ENCODE measurements at places on chromosomes 11 and 22.

DNA sequence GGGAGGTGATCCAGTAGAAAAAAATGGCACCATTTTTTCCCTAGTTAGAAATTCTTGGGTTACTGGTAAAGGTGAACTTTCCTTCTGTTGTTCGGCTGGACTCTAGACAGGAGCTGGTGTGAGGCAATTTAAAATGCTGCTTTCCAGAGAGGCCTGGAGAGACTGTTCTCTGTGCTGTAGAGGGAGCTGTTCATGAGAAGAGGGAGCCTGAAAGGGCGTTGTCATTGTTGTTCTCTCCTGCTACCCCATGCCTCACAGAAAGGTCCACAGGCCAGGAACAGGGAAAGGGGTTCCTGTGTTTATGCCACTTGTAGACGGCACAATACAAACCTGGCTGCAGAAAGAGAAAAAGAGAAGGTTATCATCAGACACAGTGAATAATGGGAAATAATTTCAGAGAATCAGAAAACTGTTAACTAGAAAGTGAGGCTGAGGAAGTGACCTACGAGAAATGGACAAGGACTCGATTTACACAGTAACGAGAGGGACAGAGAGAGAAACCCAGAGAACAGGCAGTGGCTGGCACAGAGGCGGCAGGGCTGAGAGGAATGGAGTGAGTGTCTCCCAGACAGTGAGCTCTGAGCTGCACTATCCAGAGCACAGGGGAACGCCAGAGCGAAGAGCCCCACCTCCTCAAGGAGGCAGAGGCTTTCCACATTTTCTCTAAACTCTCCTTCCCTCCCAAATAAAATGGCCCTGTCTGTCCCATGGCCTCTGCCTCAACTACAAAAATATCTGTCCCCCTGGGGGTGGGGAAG lies 109.2 kb downstream of the RRM1 start:
- DNase-seq = no peak

- no peak for DNase-seq
These were observed 48.6 kb downstream of the ELFN2 start for GRCh38 chr22:37378642-37379058.

DNA sequence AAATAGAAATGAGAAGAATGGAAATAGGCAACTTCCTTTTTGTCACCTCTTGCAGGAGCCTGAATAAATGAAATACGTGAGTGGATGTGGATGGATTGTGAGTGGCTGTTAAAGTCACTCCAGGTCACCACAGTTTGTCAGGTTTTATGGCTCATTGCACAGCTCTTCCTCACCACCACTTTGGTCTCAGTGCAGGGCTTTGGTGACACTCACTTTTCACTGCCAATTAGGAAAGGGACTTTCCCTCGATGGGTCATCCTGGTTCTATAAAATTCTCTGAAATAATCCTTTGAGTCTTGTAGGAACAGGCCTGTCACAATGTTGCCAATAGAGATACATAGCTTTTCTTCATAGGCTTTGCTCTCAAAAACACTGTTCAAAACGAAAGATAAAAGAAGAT lies 172.4 kb upstream of the C11orf87 start:
- no peak for DNase-seq

DNA sequence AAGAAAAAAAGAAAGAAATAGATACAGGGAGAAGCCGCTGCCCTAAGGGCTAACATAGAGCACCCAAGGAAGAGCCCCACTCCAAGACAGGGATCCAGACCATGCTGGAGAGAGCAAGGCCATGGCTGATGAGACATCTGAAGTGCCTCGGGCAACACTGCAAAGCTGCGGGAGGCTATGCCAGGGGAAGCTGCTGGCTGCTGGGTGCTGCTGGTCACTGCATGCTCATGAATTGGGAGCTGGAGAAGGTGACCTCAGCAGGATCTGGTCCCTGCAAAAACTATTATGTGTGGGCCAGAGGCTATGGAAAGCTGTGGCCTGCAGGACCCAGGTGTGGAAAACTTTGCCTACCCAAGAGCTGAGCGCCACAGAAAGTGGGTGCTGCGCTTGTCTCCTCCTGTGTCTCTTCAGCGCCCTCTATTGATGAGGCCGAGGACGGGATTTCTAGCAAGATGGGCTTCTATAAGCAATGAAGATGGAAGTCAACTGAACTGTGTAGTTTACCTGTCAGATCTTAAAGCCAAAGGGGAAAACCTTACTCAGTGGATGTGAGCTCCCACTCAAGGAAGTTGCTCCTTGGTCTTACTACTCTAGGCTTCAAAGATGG lies 17.3 kb upstream of the SLC29A2 start:
- peak; percentile 72 for DNase-seq

GRCh38 chr11:40125054-40125453 lies 1334.4 kb downstream of the LRRC4C start:
- no peak for DNase-seq

DNA sequence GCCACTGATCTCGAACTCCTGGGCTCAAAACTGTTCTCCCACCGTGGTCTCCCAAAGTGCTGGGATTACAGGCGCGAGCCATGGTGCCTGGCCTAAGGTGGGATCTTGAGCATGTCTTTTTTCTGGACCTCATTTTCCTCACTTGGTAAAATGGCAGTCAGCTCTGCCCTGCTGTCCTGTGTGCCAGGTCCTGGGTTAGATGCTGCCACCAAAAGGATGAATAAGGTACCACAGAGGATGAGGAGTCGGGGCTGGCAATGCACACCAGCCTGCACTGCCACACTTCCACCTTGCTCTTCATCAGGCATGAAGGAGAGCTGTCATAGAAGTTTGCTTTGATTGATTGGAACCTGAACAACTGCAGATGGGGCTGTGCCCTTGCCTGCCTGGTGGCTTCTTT lies 32.3 kb downstream of the ACO2 start:
- no peak for DNase-seq

DNA sequence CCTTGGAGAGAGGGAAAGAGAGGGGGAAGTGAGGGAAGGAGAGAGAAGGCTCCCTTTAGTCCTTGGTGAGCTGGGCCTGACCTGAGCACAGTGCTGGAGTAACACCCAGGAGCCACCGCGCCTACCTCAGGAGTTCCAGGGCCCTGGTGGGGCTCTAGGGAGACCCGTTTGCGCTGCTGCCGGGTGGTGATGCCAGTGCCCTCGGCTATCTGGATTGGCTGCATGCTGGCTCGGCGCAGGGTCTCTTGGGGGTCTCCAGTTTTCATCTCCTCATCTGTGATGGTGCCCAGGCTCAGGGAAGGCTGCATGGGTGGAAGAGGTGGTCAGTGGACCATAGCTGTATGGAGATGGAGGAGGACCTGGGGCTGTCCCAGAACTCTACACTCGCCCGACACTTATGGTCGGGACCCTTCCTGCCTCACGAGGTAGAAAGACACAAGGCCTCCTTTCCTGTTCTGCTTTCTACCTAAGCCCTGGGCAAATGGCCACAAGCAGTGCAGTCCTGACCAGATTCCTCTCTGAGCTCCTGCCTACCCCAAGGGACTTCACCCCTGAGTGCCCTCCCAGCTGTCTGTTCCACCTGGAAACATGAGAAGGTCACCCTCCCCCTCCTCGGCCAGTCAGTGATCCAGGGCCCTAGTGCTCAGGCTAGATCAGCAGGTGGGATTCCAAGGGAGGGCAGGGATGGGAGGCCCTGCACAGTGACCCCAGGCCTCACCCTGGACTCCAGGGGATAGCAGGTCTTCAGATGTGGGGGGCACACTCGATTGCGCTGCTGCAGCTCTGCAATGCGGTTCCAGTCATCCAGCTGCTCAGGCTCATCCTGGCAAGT lies 6.0 kb downstream of the IL18BP start:
- no peak for DNase-seq

DNA sequence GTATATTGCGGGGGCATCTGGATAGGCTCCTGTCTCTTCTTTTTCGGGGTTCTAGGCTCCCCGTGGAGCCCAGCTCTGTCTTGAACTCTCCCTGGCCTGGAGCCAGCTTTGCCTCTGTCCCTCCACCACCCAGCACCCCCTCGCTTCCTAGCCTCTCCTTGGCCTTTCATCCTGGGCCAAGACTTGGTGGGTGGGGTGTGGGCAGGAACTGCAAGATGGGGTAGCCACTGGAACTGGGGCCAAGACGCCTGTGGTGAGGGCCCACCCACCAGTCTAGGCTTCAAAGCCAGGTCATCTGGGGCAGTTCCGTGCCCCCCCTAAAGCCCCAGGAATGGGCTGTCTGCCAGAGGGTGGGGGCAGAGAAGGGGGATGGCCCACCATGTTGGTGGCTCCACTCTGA lies 1.7 kb upstream of the CRYBB1 start:
- DNase-seq = no peak

Measured in activated gamma-delta T cell treated with Interleukin-2 at 50 U/mL for 16 hours (primary cell).